ENCODE measurements at places on chromosomes 5 and 9.

- no peak for DNase-seq
Measured at GRCh38 chr9:134919303-134919702, 1.6 kb upstream of the FCN1 start.

DNA sequence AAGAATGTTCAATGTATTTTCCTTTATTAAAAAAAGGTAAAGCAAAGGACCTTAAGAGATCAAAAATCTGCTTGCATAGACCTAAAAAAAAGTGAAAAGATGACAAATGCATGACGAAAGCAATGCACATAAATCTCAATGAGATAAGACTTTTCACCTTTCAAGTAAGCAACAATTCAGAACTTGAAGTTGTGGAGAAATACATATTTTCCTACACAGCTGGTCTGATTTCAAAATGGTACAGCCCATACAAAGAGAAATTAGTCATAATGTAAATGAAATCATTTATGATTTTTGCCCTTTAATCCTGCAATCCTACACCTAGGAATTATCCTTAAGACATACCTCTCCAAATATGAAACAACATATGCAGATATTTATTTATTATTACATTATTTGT is 568.0 kb downstream of the ANXA1 start:
- DNase-seq, result no peak

GRCh38 chr9:129435291-129435690 is 185.6 kb downstream of the C9orf50 start:
- no peak for DNase-seq

GRCh38 chr9:6968271-6968670 is 210.5 kb downstream of the KDM4C start:
- no peak for DNase-seq

- no peak for DNase-seq
Measured at GRCh38 chr5:160213537-160213936, 15.8 kb upstream of the FABP6 start.

DNA sequence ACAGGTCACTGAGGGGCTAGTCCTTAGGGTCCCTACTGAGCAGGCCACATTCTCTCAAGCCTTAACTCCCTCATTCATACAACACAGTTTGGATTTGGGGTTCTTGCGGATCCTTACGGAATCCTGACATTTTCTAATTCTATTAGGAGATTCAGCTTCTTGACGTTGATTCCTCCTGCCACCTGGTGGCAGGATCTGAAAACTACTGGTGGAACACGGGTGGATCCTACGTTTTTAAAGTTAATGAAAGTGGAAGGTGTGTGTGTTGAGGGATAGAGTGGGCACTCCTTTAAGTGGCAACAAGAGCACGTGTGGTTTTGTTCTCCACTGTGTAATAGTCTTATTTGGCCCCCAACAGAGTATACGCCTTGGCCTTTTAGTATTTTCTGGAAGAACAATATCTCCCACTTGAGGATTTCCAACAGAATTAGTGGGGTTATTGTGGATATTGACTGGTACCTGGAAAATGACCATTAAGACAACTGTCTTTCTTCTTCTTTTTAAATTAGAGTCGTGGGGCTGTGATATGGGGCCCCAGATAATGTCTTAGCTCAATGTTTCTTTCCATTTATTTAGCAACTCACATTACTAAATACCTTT is 25.2 kb downstream of the SLC28A3 start:
- no peak for DNase-seq

DNA sequence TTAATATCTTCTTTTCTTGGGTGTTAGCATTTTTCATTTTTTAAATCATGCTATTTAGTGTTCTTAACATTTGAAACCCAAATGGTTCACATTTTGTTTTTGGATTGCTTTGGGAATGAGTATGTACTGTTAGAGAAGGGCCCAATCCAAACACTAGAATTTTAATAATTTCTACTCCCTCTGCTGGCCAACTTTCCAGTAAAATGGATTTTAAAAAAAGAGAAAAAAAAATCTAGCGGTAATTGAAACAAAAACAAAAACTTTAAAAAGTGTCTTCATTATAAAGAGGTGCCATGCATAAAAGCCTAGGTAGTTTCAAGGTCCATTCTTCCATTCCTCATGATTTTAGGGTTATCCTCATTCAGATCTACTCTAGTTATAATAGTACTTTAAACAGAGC is 32.1 kb upstream of the RICTOR start:
- DNase-seq, result no peak

DNA sequence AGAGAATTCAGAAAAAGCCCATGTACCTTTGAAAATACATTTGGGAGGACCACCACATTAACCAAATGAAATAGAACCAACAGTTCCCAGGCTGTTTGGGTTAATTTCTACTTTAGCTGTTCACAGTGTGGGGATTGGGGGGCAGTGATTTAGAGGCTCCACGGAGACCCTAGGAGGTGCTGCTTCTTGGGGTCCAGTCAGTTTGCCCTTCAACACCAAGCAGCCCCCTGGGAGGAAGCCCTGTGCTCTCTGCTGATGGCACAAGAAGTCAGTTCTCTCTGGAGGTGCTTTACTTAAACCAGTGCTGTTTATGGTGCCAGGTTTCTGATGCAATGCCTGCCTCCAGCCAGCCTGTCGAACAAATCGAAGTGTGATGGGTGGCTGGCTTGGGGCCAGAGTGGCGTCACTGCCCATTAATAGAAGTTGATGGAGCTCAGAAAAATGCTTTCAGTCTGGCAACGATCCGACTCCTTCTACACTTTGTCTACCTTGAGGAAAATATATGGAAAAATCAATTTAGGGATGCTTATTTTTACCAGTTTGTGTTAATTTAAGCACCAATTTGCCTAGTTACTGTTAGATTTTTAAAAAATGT is 134.0 kb downstream of the SNX18 start:
- no peak for DNase-seq

DNA sequence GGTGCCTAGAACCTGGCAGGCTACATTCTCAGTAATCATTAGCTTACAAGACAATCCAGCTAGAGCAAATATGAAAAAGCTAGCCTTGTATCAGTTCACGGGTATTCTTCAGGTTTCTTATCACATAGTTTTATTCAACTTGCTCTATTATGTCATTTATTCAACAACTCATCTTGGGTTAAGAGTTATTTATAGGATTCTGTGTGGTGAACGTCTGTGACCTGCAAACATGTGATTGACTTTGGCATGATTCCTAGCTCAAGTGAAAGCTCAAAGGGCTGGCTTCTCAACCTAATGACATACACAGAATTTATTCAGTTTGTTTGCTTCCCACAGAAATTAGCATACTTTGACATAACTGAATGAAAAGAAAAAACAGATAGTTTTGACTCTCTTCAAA is 173.1 kb downstream of the PLPPR1 start:
- no peak for DNase-seq
